ENCODE measurements at places on chromosomes 4 and X. TPM values are rescaled to one million over a fixed set of nuclear protein-coding genes. Genes with fewer than 3 reads are reported as not detected.

The BMPR1B gene
- total RNA-seq, result not detected

The TNIP3 gene
- 0.41 TPM for total RNA-seq

GRCh38 chr4:186728631-186729271 lies 5.1 kb upstream of the FAT1 start:
- peaks cover 32% of the 10 kb centered on the region for H3K4me1 ChIP-seq
- peaks cover 20% of the 10 kb centered on the region for H3K36me3 ChIP-seq
- peak overlapping the region; percentile 95 for H3K4me3 ChIP-seq
- peak overlapping the region; percentile 94 for H3K27ac ChIP-seq
- peaks cover 7% of the 10 kb centered on the region for H3K27me3 ChIP-seq
- peak; percentile 65 for DNase-seq

- H3K4me1 ChIP-seq, result no peaks in the 10 kb centered on the region
- no peak for DNase-seq
- H3K27ac ChIP-seq, result no peak overlapping the region
- no peaks in the 10 kb centered on the region for H3K36me3 ChIP-seq
Observed at GRCh38 chrX:125131164-125131563, 188.5 kb upstream of the TEX13C start.

DNA sequence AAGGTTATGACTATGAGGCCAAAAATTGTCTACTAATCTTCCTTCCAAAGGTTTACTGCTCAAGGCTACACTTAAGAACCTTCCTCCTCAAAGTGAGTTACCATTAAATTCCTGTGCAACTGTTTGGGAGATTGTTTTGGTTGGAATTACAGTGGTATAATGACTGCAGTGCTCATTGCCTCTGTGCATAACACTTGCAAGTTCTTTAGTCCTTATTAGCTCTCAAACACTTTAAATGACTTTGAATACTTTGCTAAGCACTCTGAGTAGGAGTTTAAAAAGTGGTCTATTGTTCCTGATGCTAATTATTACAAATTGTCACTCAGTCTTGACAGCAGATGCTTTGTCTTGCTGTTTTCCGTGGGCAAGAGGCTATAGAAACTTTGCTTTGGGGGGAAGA lies 422.8 kb upstream of the PABPC4L start:
- DNase-seq, result no peak
- peaks cover 27% of the 10 kb centered on the region for H3K4me1 ChIP-seq
- H3K36me3 ChIP-seq, result no peaks in the 10 kb centered on the region
- no peak overlapping the region for H3K4me3 ChIP-seq
- H3K27ac ChIP-seq, result no peak overlapping the region
- H3K27me3 ChIP-seq, result no peaks in the 10 kb centered on the region
